ENCODE measurements at places on chromosomes 3 and 15. TPM values are rescaled to one million over a fixed set of nuclear protein-coding genes. Genes with fewer than 3 reads are reported as not detected.
A peak's percentile ranks its signal among the peaks of the same experiment; 100 is the strongest.

LINGO1 gene
- not detected for polyA plus RNA-seq

CCR3 gene
- polyA plus RNA-seq: not detected

DNA sequence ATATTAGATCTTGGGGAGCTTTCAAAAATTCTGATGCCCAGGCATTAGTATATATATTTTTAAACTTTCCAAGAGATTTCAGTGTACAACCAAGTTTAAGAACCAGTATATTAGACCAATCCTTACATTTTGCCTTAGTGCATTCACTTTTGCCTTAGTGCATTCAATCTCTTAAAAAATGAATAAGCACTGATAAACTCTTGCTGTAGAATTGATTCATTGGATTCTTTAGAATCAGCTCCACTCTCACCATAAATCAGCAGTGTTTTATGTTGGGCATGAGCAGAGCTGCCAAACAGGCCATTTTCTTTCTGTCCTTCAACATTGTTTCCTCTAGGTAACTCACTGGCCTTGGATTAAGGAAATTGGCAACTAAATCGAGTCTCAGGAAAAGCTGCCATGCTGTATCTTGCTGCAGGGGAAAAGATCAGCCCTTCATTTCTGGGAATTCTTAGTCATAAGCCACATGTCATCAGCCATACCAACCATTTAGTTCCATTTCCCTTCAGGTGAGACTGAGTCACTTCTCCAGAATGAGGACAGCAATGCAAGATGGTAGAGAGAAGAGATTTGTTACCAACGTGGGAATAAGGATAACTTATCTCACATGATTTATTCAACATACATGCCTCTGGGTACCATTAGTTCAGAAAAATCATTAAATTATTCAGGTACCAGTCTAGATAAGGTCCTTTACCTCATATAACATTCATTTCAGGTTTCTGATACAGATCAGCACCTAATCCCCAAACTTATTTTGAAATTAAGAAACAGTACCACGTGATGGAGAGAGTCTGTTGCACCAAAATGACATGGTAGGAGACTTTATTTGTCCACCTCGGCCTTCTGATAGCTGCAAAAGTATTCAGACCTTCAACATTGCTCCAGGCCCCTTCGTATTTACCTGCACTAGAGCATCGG, 192.5 kb downstream of the P3H2 start:
- DNase-seq: peak; percentile 83

DNA sequence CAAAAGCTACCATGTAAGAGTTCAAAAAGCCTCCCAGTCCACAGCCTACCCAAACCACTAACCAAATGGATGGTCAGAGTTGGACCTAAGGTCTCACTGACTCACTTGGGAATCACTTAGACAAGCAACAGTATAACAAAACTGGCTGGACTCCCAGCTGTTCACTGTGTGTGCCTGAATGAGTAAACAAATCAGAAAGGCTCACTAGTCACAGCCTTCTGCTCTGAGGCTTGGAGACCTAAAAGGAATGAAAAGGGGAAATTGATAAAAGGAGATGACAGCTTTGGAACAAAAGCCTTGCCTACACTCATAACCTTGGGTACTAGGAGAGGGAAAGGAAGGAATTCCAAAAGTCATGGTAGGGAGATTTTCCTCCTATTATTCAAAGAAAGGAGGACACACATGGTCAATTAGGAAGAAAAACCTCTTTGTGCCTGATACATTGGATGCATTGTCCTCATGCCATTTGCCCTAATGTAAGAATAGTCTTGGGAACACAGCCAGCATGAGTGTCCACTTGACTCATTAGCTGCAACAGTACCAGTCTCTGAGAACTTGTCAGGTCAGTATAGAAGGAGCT, 92.3 kb downstream of the FRMD5 start:
- DNase-seq: peak; percentile 94

GRCh38 chr3:120764206-120764605, 21.7 kb downstream of the GTF2E1 start:
- no peak for DNase-seq

- DNase-seq: no peak
These were observed 18.8 kb downstream of the PLXNB1 start for GRCh38 chr3:48411041-48411588.

- no peak for DNase-seq
These were observed 73.4 kb downstream of the CCK start for GRCh38 chr3:42192334-42193200.

GRCh38 chr3:84724877-84725276, 233.9 kb upstream of the CADM2 start:
- DNase-seq: peak; percentile 1

GRCh38 chr3:53680028-53680427, 166.2 kb downstream of the CHDH start:
- DNase-seq: no peak

GRCh38 chr3:120331076-120331475, 18.1 kb downstream of the LRRC58 start:
- DNase-seq: no peak

- DNase-seq: peak; percentile 66
These were observed 1.7 kb downstream of the HYAL2 start for GRCh38 chr3:50320853-50321335.

GRCh38 chr3:15329046-15330005, 3.1 kb downstream of the SH3BP5 start:
- no peak for DNase-seq

DNA sequence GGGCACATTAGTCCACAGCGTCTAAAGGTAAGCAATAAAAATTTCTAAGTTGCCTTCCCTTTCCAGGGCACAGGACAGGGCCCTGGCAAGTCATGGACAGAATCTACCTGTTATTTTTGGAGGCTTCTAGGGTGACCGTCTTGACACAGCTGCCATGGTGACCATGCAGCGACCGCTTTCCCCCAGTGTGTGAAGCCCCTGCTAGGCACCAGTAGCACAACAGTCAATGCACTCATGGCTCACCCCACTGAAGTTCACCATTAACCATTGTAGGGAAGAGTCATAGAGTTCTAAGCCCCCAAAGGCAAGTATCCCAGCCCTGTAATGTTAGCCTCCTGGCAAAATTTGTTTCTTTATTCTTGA, 43.8 kb upstream of the SLCO2A1 start:
- DNase-seq: no peak

- no peak for DNase-seq
These were observed 8.4 kb downstream of the VWA5B2 start for GRCh38 chr3:184237807-184238206.

DNA sequence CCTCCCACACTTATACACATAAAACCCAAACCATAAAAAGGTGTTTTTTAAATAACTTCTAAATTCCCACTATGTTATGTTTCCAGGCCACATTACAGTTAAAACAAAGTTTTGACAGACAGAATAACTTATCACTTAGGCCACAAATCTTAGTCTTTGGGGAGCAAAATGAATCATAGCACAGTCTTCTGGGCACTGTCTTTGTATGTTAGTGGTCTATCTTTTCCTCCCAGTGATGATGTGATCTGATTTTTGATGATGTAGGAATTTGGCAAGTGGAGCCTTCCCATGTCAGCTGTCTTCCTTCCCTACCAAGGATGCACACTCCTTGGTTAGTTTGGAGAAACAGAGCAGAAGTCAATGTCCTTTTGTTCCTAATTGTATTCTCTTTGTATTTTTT, 67.3 kb downstream of the THSD4 start:
- no peak for DNase-seq

DNA sequence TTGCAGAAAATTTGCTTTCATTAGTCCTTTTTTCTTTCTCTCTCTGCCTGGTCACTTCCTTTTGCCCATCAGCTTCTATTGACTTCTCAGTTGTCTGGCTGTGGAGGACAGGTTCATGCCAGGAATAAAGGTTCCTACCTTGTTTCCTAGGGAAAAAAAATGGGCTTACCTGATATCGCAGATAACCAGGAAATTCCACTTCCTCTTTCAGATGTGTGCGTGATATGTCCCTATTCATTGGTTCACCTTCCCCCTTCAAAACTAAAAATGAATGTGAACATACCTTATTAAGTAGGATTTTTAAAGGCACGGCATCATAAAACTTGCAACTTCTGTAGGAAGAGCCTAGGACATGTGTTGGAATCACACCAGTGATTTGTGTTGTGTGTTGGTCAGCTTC, 120.0 kb upstream of the FGF7 start:
- DNase-seq: no peak

All from mammary epithelial cell (primary cell).